NCI-H1092 (cell line): ENCODE measurements at places on chromosomes 4 and X.

DNA sequence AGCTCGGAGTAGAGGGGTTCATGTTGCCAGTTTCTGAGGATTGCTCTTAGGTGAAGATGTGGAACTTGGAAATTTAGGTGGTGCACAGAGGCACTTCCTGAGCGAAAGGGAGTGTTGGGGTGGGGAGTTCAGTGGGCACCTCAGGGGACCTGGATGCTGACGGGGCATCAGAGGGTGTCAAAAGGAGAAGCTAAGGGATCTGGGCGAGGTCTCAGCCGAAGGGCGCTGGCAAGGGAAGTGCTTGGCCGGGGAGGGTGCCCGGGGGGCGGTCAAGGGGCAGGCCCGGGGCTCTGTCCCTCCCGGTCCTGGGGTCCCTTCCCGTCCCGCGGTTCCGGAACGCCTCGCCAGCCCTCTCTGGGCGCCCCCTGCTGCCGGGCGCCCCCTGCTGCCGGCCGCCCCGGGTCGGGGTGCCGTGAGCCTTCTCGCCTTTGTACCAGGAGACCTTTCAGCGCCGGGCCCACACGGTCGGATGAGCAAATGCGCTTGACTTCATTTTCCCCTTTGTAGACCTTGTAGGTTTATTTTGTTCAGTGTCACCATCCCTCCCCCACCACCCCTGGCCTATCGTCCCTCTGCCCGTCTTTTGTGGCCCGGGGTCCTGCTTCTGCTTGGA is 3.0 kb upstream of the PHOX2B start:
- DNase-seq = no peak

- no peak for DNase-seq
These were observed 84.8 kb downstream of the PDE5A start for GRCh38 chr4:119543779-119544178.

DNA sequence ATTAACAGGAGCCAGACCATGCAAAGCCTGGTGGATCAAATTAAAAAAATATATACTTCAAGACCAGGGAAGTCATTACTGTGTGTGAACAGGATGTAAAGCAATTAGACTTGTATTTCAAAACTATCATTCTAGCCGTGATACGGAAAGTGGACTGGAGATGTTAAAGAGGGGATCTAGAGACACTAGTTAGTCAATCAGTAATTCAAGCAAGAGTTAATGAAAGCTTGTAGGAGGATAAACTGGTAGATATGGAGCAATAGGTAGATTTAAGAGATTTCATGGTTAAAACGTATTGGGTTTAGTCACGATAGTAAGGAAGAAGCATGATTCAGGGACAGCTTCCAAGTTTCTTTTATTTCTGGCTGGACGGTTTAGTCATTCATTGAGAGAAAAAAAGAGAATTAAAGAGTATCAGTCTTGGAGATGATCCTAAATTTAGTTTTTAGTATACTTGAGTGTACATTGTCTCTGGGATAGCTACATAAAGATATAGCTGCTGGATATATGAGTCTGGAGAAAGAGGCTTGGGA is 3.9 kb downstream of the MAD2L1 start:
- no peak for DNase-seq

GRCh38 chrX:100747703-100748102 is 15.8 kb upstream of the SYTL4 start:
- no peak for DNase-seq

DNA sequence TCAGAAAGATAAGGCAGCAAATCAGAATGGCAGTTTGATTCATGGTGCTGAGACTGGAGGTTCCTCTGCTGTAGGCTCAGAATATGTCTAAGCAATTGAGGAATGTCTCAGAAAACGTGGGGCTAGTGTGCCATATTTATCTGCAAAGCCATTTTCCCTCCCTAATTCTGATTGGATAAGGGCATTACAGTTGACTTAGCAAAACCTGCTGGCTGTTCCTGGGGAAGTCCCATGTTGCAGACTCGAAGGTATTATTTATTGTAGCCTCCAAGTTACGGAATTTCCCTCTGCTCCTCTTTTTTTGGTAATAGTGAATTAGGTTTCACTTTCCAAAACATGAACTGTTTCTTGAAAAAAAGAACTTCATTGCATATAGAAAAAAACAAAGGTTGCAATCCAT is at the start of gene CXCL10:
CXCL10 (minus strand) TSS at position 109 of the 400 bp plus-strand sequence; CDS start at position 43, 66 bp downstream.
- DNase-seq = no peak

DNA sequence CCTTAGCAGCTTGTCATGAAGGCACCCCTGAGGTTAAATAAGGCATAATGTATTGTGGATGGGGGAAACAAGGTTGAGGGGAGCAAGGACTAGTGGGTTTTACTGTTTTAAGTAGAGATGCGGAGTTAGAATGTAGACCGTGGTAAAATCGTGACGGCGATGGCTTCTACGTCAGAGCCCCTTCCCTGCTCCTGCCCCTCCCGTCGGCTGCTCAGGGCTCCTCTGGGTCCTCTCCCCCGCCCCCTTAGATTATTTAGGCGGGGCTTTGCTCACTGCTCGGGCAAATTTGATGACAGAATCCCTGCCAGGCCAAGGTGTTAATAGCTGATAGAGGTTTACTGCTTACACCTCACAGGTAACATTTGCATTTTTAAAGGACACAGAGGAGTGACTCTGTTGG is 2.3 kb downstream of the FRMPD3 start:
- DNase-seq = no peak

DNA sequence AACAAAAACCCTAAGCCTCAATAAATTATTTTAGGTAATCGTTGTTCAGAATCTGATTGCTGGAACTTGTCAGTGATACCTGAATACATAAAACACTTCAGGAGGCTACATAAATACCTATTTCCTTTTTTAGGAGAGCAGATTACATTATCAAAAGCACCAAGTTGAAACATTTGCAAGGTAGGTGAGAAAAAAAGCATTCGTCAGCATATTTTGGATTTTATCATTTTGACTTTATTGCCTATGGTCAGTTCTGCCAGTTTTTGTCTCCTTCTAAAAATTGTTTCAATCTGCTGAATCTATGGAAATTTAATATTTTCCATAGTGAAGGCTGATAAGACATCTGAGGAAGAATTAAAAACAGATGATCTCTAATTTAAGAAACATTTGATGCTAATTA is 16.5 kb upstream of the MAD2L1 start:
- DNase-seq = no peak

GRCh38 chr4:82903737-82904136 is 3.2 kb downstream of the THAP9 start:
- DNase-seq = no peak

DNA sequence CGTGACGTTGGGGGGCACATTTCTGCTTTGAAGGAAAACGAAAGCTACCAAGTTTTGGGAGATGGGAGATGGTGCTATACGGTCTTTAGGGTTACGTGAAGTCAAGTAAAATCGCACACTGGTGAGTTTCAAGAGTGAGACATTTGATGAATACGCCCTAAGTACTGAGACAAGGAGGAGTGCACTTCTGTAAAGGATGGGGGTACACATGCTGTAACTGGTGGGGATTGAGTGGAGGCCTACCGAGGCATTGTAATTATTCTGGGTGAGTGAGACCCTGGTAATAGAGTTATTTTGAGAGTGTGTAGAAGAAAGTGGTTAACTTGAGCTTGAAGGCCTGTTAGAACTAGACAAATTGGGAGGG is 536 bp downstream of the SH3BGRL start:
- DNase-seq = no peak

GRCh38 chr4:73603854-73604584 is 16.2 kb downstream of the RASSF6 start:
- DNase-seq = no peak

DNA sequence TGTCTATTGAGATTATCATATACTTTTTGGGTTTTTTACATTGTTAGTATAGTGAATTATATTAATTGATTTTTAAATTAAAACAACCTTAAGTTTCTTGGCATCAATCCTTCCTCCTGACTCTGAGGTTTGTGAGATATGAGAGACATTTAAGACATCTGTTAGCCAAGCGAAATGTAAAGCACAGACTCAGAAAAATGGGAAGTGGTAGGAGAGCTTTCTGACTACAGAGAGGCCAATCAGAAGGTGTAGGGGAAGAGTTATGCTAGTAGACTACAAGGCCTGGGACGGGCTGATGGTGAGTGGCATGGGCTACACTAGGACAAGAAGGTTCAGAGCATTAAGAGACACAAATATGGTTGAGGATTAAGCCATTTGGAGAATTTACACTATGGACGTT is 255.4 kb downstream of the PRDM5 start:
- no peak for DNase-seq

DNA sequence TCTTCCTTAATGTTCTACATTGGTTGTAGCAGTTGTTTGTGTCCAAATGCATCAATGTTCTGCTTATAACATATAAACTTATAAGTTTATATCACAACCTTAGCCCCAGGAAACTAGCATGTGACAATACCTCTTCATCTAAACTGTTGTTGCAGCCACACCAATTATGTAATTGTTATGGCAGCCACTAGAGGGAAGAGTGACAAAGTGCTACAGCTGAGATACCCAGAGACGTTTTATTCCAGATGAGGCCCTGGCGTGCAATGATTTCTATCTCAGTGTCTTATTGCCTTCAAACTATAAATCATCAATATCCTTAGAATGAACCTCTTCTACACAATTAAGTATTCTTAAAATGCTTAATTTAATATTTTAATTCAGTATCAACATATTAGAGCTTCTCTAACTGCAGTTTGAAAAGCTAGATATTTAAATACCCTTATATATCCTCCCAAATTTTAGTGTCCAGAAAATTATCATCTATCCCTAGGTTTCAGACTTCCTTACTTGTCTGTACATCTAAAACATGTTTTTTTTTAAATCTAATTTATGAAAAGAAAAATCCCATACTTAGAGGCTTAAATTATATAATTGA is 171.6 kb downstream of the PCDH10 start:
- no peak for DNase-seq

DNA sequence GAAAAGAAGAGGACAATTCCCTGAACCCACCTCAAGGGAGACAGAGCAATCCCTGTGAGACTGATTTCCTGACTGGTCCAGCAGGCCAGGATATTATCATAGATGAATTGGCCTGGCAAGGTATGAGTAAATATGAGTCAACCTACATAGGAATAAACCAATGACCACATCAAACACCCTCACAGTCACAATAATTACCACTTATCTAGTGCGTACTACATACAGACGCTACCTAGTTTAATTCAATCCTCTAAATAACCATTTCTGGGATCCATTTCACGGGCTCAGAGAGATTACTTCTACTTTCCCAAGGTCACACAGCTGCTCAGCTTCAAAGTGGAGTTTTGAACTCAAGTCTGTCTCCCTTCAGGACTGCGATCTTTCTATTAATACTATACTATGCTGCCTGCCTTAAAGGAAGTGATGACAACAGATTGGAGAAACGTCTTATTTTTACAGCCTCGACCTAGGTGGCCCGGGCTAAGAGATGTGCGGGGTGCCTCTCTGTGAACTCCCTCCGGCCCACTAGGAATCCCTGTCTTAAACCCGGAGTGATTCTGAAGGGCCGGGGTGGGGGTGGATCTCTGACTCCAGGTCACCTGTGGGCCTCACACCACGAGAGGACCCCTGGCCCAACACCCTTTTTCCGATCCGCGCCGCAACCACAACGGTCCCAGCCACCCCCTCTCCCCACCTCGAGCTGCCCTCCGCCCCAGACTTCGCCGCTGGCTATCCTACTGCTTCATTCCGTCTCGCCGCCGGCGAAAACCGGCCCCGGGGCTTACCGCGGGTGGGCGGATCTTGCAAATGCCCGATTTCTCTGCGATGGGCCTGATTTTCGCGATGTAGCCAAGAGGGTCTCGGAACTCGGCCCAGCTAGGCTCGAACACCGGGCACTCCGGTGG is 800 bp downstream of the KDM5C start:
- DNase-seq = no peak

DNA sequence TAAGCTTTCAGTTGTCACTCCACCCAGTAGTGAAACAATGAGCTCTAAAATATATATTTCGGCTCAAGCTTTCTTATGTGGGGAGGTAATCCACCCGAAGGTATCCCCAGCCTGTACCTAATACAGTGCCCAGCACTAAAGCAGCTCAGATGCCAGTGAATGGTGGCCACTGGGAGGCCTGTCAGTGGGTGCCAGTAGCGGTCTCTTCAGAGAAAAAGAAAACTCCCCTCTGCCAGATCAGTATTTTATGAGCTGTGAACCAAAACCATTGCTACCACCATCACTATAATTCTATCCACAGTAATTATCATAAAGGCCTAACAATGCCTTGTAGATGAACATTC is 835 bp upstream of the NFKB1 start:
- peak; percentile 54 for DNase-seq

DNA sequence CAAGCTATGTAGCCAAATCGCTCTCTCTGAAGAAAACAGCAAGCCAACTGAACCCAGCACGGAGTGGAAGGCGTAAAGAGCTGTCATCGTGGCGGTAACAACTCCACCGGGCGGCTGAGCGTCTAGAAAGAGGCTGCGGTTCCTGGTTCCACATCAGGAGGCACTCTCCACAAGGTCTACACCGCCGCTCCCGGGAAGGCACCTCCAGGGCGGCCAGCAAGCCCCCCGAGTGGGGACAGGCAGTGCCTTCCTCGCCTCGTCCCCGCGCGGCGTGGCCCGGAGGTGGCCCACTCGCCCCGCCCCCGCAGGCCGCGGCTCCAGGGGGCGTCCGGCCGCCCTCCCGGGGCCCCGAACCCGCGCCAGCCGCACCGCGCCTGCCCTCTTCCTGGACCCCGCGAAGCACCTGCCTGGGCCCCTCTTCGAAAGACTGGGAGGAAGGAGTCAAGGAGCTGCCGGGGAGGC is 755 bp downstream of the KLHL8 start:
- peak; percentile 50 for DNase-seq

- DNase-seq = no peak
These were observed 46.6 kb upstream of the CXCL8 start for GRCh38 chr4:73693811-73694210.

- no peak for DNase-seq
These were observed at the start of gene HERC5 for GRCh38 chr4:88456670-88457306. Gene HERC5, plus strand, starts transcription at chr4:88457119. Its CDS starts 151 bp downstream, at chr4:88457270.

DNA sequence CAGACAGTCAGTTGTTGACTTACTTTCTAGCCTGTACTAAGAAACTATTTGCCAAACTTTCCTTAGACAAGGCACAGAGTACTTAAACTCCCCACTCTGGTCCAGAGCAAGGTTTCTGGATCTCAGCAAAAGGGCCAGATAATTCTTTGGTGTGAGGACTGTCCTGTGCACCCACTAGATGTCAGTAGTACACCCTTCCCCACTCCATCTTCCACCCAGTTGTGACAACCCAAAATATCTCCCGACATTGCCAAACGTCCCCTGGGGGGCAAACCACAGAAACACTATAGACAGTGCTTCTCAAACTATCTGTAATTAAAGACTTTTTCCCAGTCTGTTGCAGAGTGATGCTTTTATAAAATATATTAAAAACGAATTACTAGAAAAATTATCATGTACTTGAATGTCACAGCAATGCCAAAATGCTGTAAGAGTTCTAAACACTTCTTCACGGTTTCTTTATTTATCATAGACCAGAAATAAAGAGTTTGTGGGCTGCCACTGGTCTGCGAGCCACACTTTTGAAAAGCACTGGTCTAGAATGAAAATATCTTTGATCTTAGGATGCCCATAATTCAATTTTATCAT is 203.5 kb downstream of the PRDM5 start:
- no peak for DNase-seq

DNA sequence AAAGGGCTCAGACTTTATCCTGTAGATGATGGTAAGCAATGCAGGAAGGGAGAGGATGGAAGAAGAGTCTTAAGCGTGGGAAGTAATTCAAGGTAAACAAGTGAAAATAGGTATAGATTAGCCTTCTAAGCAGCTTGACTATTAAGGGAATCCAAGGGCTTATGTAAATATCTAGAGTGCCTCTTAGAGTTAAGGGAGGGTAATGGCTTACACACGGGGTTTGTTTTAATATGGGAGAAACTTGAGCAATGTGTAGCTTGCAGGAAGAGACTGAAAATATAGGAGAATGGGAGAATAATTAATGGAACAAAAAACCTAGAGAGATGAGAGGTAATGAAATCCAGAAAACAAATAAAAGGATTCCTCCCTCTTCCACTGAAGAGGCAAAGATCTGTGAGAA is 12.8 kb upstream of the SAP30 start:
- no peak for DNase-seq

GRCh38 chr4:8748236-8748575 is 123.4 kb downstream of the HMX1 start:
- DNase-seq = no peak
